ENCODE measurements at places on chromosomes 11 and 22.

DNA sequence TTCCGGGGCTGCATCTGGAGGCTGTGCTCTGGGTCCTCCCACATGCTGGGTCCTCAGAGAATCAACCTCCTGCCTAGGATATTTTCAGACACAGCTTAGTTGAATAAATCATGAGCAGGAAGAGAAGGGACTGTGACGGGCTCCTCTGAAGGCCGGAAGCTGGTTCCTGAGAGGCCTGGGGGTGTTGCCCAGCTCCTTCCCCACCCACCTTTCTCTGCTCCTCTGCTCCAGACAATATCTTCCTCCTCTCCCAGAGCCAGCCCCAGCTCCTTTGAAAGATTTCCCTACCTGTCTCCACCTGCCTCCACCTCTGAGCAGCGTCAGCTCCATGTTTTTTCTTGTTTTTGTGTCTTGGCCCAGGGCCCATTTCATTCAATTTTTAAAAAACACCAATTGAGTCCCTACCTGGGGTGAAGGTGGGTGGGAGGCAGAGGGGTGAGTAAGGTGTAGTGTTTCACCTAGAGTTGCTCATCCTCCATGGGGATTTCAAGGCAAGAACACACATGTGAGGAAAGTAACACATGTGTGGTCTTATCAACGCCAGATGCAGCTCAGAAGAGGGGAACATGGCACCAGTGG, 24.8 kb upstream of the THY1 start:
- no peak for DNase-seq

GRCh38 chr11:79449040-79449439, 8.2 kb upstream of the TENM4 start:
- no peak for DNase-seq

GRCh38 chr22:49016909-49017481, 810.7 kb downstream of the BRD1 start:
- no peak for DNase-seq

DNA sequence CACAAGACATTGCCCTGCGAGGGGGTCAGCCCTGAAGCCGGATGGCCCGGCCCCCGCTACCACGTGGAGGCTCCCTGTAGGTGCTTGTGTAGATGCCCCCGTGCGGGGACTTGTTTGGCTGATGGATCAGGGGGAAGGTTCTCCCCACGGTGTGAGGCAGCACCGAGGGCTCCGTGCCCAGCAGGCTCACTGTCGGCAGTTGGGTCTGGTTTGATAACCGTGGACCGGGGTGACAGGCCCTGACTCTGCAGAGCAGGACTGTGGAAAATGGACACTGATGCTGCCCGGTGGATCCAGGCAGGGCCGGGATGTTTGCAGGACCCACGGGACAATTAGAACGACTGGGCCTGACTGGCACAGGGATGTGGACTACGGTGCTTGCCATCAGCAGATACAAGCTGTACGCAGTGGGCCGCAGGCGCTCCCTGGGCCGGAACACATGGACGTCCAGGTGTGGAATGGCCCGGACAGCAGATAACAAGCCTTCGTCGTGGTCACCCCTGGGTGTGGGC, 19.0 kb downstream of the KCNQ1 start:
- DNase-seq = no peak

DNA sequence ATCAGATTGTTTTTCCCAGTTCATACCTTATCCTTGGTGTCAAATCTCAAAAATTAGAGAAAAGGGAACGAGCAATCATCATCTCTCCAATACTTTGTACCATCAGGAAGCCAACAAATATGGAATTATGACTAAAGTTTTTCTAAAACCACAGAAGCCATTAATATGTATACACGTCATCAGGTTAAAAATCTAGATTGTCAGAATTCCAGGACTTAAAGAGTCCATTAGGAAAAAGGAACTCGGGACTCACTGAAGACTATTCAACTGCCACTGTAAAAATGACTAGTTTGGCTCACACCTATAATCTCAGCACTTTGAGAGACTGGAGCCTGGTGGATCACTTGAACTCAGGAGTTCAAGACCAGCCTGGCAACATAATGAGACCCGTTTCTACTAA, 344.4 kb upstream of the LRRC4C start:
- DNase-seq = no peak

GRCh38 chr11:124481365-124482323, 36.1 kb upstream of the OR8B8 start:
- peak; percentile 22 for DNase-seq

DNA sequence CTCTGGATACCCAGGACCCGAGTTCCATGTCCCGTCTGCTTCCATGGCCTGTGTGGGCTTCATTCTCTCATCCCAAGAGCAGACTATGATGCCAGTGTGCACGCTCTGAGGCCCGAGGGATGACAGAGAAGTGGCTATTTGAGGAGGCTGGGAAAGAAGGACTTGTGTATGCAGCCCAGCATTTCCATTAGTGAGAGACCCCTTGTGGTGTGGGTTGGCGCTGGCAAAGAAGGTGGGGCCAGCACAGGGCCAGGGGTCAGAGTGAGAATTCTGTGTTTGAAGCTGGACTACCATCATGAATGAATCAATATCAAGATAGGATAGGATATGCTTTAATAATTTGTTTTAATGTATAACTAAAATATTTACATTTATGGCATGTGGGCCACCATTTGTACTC, 200.8 kb downstream of the HIPK3 start:
- DNase-seq = no peak

- no peak for DNase-seq
These were observed 25.2 kb downstream of the LIF start for GRCh38 chr22:30221121-30221992.

DNA sequence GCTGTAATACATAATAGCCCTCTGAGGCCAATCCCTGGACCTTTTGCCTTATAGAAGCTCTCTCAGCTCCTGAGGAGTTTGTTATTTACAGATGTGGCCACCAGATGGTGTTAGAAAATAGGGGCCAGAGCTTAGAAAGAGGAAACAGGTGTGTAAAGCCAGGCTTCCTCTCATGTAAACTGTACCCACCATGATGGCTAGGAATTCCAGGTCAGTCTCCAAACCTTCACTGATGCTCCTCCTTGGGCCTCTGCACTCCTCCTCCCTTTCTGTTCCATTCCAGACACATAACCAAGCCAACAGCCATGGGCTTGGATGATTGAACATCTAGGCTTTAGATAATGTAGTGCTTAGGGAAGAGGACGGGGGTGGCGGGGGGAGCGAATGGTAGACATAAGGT, 39.7 kb downstream of the USP35 start:
- peak; percentile 26 for DNase-seq

- DNase-seq = no peak
These were observed 1055.7 kb downstream of the JRKL start for GRCh38 chr11:97445561-97445960.

GRCh38 chr11:78990261-78990660, 415.6 kb upstream of the NARS2 start:
- no peak for DNase-seq

DNA sequence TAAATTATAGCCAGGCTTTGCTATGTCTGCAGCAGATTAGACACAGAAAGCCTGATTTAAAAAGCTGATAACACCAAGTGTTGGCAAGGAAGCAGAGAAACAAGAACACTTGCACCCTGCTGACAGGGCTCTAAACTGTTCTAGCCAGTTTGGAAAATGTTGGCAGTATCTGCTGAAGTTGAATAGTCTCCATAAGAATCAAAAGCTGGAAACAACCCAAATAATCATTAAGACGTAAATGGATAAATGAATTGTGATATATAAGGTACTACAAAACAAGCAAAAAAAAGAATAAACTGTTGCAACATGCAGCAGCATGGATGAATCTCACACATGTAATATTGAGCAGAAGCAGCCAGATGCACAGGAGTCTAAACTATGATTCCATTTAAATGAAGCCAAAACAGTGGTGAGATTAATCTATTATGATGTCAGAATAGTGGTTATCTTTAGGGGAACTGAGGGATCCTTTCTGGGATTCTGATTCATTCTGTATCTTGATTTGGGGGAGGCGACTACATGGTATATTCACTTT, 40.4 kb upstream of the ADORA2A start:
- no peak for DNase-seq

- no peak for DNase-seq
These were observed 124.3 kb downstream of the C11orf58 start for GRCh38 chr11:16862726-16863125.

- no peak for DNase-seq
These were observed 11.3 kb upstream of the PIM3 start for GRCh38 chr22:49948958-49949913.

DNA sequence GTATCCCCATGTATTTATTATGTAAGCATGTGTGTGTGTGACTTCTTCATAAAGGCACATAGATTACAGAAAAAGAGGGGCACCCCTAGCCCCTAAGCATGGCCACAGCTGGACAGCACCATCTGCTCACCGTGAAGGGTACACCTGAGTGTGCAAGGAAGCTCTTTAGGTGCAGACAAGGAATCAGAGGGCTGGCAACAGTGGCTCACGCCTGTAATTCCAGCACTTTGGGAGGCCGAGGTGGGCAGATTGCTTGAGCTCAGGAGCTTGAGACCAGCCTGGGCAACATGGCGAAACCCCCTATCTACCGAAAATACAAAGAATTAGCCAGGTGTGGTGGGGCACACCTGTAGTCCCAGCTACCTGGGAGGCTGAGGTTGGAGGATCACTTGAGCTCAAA, 56.3 kb downstream of the DGCR2 start:
- DNase-seq = no peak

GRCh38 chr11:110069158-110069737, 23.9 kb upstream of the ZC3H12C start:
- DNase-seq = peak; percentile 62

DNA sequence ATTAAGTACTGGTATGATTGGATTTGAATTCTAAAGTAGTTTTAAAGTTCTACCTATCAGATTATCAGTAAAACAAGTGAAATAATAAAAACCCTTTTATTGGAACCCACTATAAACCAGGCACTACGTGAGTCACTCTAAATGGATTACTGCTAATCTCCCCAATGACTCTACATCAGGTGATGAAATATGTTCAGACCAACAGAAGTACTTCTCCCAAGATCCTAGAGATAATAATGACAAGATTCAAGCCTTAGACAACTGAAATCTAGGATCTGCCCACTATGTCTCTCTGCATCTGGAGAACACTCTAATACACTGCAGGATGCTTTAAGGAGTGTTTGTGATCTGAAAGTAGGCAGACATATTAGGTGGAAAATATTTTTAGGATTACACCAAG, 652.1 kb upstream of the CHORDC1 start:
- no peak for DNase-seq

DNA sequence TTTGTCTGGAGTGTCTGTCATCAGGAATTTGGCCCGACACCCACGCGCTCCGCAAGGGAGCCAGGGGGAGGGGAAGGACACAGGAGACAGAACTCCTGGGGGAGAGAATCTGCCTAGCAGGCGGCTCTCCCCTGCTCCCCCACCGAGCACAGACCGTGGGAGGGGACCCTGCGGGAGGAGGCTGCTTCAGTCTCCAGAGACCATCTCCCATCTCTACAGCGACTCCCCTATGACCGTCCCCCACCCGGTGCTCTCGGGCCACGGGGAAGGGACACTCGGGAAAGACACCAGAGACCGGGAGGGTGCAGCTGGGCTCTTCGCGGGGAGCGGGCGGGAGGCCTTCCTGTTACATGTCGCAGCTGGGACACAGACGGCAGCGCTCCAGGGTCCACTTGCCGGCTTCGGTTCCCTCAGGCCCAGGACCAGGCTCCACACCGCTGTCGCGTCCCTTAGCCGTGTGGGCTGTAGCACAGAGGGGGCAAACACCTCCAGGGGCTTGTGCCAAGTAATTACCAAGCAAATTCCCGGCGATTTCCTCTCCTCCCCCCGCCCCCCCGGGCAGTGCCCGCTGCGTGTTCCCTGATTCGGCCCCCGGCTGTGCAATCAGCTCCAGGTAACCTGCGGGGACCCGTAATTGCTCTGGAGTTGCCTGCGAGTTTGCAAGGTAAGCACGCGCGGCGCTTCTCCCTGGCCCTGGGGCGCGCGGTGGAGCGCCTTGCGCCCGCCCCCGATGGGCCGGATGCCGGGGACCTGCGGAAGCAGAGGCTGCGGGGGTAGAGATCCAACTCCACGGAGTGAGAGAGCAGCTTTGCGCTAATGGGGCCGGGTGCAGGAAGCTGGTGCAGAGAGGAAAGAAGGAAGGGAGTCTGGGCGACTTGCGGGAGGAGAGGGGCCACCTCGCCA, 155.1 kb upstream of the CADM1 start:
- DNase-seq = peak; percentile 30

DNA sequence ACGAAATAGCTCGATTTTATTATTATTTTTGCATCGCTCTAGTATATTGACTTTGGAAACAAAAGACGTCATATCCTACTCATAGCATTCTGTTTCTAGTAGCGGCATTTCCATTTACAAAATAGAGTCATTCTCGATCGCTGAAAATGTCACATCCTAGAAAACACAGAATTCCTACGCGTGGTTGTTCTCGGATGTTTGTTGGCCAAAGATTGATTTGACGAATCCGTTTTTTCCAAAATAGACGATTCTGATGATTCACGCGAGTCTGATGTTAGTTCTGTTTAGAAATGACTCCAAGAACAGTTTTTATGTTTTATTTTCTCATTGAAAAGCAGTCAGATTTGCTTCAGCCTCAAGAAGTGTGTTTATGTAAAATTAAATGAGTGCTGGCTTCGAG, 47.6 kb downstream of the SMIM38 start:
- no peak for DNase-seq

DNA sequence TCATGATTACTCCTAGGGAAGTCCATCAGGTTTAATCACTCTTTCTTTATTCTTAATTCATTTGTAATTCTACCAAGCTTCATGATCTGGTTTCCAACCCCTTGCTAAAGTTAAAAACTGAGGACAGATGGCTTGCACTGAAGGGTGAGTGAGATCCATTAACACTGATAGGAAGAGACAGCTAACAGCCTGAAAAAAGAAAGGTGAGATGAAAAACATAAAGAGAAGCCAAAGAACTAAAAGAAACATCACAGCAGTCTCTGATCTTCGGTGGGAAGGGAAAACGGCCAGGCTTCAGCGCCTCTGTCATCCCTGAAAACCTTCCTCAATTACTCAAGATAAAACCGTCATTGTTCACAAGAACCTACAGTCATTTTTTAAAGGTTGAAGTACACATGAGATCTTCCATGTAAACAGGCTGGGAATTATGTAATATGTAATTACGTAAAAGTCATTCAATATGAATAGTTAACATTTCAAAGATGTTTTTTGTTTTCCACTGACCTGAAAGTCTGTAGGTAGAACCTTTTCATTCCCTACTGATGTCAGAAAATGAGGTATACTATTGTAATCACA, 41.3 kb downstream of the VSIG10L2 start:
- DNase-seq = no peak

- peak; percentile 21 for DNase-seq
These were observed 29.0 kb downstream of the TTLL1 start for GRCh38 chr22:43060183-43060582.

- peak; percentile 99 for DNase-seq
These were observed 7.2 kb upstream of the BID start for GRCh38 chr22:17781319-17782031.

DNA sequence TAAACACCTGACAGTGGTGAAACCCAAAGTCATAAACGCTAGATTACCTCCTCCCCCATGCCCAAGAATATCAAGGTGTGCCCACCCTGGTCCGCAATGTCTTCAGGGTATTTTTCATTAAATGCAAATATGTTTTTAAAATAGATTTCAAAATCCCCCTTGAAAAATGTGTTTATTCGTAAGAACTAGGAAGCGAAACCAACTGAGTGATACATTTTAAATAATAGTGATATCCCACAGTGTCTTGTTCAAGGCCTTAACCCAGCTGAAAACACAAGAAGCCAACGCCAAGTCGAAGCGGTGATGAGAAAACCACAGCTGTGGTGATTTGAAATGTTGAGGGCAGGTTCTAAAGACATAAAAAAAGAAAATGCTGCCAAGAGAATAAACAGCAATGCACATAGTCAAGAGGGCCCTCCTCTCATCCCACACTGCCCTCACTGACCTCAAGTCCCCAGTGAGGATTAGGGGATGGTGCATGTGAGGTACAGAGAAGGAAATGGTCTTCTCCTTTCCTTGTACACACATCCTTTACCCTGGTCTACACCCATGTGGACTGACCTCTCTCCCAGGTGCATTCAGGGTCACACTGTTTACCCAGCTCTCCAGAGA, 25.5 kb downstream of the KCNJ1 start:
- no peak for DNase-seq

All from inflammatory macrophage treated with lipopolysaccharide for 4 hours (primary cell).